ENCODE measurements at places on chromosomes 6 and 20. TPM values are rescaled to one million over a fixed set of nuclear protein-coding genes. Genes with fewer than 3 reads are reported as not detected.

The FGD2 gene
- total RNA-seq: 1.8 TPM

The OPRL1 gene
- 0.16 TPM for total RNA-seq

DNA sequence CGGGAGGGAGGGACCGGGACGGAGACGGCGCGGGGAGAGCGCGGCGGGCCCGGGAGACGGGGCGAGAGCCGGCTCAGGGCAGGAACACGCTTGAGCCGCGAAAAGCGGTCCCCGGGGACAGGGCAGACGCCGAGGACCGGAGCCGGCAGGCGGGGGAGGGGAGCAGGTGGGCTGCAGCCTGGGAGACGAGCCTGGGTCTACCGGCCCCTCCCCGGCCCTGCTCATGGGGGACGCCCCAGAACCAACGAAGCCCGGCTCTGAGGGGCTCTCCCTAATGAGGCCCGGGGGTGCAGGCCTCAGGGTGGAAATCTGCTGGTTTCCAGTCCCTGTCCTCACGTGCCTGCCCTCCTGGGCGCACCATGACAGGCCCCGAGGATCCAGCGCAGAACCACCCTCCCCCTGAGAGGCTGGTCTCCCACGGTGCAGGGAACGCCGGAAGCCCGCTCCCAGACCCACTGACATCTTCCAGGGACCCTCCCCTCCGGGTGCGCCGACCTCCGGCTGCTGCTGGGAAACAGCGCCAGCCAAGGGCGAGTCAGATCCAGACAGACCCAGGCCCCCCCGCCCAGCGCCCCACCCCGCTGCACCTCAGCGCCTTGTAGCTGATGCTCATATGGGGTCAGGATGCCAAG lies 571 bp upstream of the EEF1A2 start:
- DNase-seq: no peak

The FAM162B gene
- total RNA-seq: not detected

GRCh38 chr20:9087531-9088217 lies 18.8 kb downstream of the PLCB4 start:
- DNase-seq: no peak

The ERMARD gene
- 24.0 TPM for total RNA-seq

- no peak for DNase-seq
These were observed 10.8 kb upstream of the PBOV1 start for GRCh38 chr6:138229072-138229471.

The MCHR2 gene
- total RNA-seq: not detected

The C20orf202 gene
- total RNA-seq: not detected

The MAP3K5 gene
- total RNA-seq: 3.9 TPM

The PROCR gene
- total RNA-seq: 4.4 TPM

- DNase-seq: peak; percentile 75
These were observed 43.0 kb upstream of the CCR6 start for GRCh38 chr6:167079853-167080297.

The MYLIP gene
- total RNA-seq: 8.4 TPM

GRCh38 chr20:53679597-53680309 lies 86.1 kb upstream of the ZNF217 start:
- DNase-seq: no peak

Data from activated naive CD8-positive, alpha-beta T cell treated with anti-CD3 and anti-CD28 coated beads for 36 hours (primary cell).